ENCODE measurements at places on chromosomes 2 and 18.

GRCh38 chr18:34492652-34493051 is 217.4 kb upstream of the DTNA start:
- no peak for DNase-seq

DNA sequence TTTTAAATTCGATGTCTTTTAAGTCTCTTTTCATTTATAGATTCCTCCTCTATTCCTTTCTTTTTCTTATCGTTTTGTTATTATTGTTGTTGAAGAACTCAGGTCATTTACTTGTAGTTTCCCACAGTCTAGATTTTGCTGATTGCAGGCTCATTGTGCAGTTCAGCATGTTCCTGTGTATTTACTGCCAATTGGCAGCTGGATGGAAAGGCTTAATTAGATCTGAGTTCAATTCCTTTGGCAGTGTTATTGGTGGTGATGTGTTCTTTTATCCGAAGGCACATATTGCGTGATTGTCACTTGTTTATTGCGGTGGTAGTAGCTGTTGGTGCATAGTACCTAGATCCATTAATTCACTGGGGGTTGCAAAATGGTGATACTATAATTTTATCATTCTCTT is 180.7 kb downstream of the BABAM2 start:
- DNase-seq: no peak

DNA sequence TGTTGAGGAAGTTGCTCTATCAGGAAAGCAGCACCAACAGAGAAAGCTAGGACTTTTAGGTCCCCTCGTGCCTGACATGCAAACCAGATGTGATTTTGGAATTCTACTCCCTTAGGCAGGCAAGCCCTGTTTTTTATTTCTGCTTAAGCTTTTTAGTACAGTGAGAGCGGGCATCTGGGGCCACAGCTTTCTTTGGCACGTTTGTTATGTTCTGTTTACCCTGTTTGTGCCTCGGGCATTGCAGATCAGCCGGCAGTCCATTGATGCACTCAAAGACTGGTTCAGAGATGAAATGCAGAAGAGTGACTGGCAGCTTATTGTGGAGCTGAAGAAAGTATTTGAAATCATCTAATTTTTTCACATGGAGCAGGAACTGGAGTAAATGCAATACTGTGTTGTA is 61.9 kb downstream of the EIF5B start:
- no peak for DNase-seq

DNA sequence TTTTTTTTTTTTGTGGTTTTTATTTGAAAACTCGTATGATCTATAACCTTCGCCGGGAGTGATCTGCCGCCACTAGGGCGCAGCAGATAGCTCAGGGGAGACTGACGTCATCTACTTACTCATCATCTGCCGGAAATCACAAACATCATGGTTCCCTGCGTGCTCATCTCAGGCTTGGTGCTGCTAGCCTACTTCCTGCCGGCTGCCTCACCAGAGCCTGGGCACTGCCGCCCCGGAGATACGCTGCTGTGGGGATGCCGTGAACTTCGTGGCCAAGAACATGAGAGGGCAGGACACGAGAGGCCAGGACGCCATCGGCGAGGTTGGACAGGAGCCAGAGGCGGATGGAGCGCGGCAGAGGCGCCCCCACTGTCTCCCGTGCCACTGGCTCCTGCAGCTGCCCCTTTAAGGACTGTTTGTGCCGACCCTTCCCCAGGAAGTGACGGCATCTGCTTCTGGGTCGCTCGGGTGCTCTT is 68.8 kb downstream of the DOK6 start:
- no peak for DNase-seq

DNA sequence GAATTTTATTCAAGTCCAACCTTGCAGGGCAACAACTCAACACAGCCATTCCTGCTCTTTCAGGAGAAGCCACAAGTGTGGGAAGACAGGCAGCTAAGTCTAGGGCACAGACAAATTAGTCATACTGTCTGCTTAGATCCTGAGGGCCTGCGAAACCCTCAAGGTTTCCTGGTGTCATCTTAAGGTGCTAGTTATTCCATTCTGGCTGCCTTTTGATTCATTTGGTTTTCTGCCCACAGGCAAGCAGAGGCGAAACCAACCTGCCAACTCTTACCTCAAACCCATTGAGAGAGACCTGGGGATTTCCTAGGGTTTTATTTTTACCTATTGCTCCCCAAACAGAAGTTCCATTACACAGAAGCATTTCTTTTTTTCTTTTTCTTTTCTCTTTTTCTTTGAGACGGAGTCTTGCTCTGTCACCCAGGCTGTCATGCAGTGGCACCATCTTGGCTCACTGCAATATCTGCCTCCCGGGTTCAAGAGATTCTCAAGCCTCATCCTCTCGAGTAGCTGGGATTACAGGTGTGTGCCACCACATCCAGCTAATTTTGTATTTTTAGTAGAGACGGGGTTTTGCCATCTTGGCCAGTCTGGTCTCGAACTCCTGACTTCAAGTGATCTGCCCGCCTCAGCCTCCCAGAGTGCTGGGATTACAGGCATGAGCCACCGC is 23.7 kb upstream of the SCYGR1 start:
- DNase-seq: no peak

- DNase-seq: peak; percentile 29
These were observed 3.1 kb upstream of the ZEB2 start for GRCh38 chr2:144522897-144523595.

DNA sequence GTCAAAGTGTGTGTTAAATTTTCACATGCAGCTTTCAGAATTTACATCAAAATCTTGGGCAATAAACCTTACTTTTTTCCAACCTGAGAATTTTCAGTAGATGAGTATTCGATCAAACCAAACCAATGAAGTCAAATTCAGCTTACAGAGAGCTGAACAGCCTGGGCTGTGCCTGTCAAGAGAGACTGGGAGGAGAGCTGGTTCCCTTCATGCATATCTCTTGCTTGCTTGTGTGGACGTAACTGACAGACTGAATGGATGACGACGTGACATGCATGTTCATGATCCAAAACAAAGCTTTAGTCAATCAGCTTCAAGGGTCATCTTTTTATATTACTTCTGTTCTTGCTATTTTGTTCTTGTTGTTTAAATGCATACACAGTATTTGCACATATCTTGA is 145.2 kb downstream of the GALNT3 start:
- no peak for DNase-seq

DNA sequence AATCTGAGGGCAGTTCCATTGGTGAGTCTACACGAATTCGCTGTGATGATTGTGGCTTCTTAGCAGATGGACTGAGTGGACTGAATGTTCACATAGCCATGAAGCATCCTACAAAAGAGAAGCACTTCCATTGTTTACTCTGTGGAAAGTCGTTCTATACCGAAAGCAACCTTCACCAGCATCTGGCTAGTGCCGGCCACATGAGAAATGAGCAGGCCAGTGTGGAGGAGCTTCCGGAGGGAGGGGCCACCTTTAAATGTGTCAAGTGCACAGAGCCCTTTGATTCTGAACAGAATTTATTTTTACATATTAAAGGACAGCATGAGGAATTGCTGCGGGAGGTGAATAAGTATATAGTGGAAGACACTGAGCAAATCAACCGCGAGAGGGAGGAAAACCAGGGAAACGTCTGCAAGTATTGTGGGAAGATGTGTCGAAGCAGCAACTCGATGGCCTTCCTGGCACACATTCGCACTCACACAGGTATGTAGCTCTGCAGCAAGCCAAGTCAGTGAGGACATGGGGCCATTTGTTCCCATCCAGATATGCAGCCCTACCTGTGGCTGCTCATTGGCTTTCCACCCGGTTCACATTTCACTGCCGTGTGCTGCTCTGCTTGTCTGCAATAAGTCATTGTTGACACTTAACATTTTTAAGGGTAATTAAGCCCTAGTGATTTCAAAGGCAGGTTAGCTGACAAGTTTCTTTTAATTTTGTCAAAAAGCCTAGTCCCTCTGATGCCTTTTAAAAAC is 37.7 kb downstream of the ZNF407 start:
- no peak for DNase-seq

- no peak for DNase-seq
These were observed 73.1 kb upstream of the PELI1 start for GRCh38 chr2:64217198-64217869.
